ENCODE measurements at places on chromosomes 3 and 15. TPM values are rescaled to one million over a fixed set of nuclear protein-coding genes. Genes with fewer than 3 reads are reported as not detected.

GRCh38 chr3:85821130-85821756, 862.5 kb downstream of the CADM2 start:
- no peak for DNase-seq

GRCh38 chr3:37995652-37996641, 5.4 kb downstream of the VILL start:
- DNase-seq, result no peak

- peak; percentile 84 for DNase-seq
Measured at GRCh38 chr15:75723847-75724660, 11.4 kb upstream of the CSPG4 start.

- no peak for DNase-seq
Measured at GRCh38 chr15:66195621-66196230, 57.8 kb downstream of the MEGF11 start.

The C3orf52 gene
- 18.1 TPM for total RNA-seq
